DMS153 (cell line): ENCODE measurements at places on chromosomes 12 and 14.

DNA sequence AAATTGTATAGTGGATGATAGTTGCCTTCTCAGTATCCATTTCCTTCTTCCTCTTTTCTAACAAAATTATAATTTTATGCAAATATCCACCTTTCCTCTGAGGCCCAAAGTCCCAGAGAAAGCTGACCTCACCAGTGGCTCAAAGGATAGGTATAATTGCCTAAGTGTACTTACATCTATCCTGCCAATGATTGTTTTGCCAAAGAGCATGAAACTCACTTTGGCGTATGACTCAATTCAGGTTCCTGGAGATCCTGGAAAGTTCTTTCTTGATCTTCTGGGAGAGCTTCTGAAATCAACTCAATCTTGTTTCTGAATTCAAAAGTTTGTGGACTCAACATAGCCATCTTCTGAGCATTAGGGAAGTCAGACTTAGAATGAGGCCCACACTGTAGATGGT lies 10.5 kb upstream of the RBM25 start:
- DNase-seq: no peak

DNA sequence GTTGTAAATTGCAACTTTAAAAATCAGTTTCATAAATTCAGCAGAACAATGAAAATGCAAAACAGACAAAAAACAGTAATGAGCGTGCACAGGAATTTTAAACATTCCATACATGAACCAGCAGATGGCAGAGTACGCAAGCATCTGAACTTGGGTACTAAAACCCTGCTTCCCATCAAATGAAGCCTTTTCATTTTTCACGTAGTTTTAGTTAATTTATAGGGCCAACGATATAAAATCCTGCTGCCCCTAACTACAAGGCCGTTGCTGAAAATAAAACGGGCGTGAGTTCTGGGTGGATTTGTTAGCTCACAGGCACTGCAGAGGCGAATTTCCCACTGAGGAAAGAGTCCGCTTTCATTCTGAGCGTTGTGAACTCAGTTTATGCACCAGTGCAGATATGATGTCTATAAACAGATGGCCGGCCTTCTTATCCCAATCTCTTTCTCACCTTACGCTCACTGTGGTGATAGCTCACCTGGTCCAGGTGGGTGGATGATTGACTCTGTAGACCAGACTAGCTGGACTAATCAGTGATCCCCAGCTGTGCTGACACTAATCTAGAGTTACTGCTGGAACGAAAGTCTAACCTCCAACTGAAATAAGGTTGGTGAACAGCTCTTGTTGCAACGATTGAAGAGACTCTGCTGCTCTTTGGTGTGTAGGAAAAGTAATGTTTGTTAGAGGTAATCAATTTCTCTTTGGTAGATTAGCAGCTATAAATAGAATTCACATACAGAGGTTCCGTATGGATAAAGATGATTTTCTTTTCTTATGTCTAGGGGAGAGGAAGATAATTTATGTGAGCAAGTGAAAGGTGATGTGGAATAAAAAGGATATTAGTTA lies 89.2 kb downstream of the PDZRN4 start:
- DNase-seq: peak; percentile 54

DNA sequence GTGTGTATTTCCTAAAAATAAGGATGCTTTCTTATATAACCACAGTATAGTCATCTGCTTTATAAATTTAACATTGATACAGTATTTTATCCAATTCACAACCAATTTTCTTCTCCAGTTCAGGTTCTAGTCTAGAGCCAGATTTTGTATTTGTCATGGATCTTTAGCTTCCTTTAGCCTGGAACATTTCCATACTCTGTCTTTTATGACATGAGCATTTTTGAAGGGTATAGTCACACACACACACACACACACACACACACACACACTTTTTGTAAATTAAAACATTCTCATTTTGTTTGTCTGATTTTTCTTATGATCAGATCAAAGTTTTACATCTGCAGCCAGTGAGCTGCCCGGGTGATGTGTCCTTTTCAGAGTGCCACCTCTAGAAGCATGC lies 25.4 kb downstream of the CGRRF1 start:
- no peak for DNase-seq

DNA sequence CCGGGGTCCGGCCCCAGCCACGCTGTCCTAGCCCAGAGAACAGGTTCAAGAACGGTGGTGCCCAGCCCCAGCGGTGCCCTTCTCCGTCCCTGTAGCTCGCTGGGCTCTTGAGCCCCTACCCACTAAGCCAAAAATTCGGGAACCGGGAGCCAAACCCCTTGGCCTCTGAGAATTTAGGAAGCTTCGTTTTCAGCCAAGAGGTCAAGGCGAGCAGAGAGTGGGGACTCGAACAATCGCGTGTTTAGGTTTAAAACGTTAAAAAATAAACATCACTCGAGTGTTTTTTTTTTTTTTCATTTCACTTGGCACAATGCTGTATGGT lies 6.2 kb downstream of the SIX1 start:
- no peak for DNase-seq

DNA sequence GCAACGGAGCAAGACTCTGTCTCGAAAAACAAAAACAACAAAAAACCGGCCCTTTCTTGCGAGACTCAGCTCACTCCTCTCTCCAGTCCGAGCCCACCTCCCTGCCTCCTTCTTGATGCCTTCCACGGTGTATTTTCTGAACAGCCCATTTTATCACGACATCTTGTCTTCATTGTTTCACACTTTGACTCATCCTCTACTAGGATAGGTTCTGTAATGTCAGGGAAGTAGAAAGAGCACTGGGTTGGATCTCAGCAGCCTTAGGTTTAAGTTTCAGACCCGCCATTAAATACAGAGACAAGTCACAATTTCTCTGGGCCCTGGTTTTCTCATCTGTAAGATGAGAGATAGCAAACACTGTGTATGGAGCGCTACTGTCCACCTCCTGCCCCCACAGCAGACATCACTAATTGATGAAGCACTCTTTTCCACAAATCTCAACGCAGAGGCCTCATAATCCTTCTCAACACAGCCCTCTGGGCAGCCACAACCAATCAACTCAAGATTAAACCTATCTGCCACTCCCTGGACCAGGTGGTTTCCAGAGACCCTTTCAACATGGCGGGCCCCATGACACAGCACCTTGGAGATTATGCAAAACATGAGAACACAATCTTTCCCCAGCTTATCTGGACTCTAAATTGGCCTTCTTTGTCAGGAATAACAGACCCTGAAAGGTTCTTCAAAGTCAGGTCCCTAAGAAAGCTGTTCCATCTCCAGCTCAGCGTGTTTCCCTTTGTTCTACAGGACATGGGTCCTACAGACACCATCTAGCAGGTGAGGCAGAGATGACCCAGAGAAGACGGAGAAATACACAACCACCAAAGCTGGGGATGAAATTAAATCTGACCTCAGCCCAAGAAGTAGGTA lies 35.6 kb downstream of the CCDC88C start:
- DNase-seq: no peak

GRCh38 chr12:47017901-47018475 lies 61.4 kb upstream of the PCED1B start:
- no peak for DNase-seq

DNA sequence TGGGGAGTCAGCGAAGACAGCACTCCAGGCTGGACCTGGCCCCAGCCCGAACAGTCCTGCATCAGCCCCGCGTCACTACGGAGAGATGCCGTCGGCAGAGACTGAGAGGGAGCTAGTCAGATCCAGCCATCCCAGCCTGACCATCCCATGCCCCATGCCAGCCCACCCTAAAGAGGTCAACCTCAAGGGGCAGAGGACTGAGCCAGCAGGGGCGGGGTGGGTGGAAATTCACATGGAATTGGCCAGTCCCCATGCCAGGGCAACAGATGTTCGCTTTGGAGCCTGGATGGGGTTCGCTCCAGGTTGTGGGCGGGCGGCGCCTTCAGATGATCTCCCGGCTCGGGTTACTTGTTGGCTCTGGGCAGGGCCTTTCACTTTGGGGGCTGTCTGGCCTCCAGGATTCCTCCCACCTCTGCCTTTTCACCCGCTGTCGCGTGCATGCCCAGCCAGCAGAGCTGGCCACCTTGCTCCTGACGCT lies 154.3 kb downstream of the TSPAN9 start:
- DNase-seq: no peak

GRCh38 chr14:33062881-33063280 lies 124.2 kb downstream of the NPAS3 start:
- no peak for DNase-seq

GRCh38 chr12:8664228-8664913 lies 1.7 kb upstream of the MFAP5 start:
- DNase-seq: no peak

GRCh38 chr12:71552728-71553501 lies 110.7 kb downstream of the ZFC3H1 start:
- no peak for DNase-seq

DNA sequence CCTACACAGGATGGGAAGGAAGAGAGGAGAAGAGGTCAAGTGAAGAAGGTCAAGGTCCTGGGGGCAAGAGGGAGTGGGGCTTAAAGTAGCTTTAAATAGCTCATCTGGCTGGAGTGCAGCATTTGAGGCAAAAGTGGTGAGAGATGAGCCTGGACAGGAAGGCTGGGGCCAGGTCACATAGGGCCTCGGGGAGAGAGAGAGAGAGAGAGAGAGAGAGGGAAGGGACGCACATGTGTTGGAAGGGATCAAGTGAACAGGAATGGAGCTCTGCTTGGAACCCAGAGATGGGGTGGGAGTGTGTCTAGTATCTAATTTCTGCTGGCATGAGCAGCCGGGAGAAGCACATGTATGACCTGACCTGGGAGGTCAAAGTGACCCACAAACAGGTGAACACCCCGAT lies 407.5 kb downstream of the MED13L start:
- DNase-seq: no peak

DNA sequence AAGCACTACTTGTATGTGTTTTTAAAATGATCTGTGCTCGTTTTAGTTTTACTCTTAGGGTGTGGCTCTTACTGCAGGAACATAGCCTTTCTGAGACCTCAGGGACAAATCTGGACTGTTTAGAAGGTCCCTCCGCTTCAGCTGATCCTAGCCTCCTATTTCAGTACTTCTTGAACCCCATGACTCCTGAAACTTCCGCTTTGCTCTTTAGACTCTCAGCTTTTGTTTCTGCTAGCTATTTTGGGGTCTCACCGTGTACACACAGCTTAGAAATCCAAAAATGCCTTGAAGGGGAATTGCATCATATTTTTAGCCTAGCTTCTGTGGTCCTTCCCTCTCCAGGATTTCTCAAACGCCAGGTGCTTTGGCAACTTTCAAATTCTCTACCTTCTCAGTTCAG lies 8.3 kb downstream of the OR11G2 start:
- no peak for DNase-seq

- no peak for DNase-seq
Measured at GRCh38 chr14:75752086-75752485, 91.0 kb downstream of the TTLL5 start.

- no peak for DNase-seq
Measured at GRCh38 chr12:108965886-108966285, 55.0 kb downstream of the SVOP start.

- no peak for DNase-seq
Measured at GRCh38 chr14:71133296-71133695, 226.0 kb downstream of the PCNX1 start.

GRCh38 chr12:9342614-9343353 lies 134.6 kb upstream of the PZP start:
- DNase-seq: no peak

DNA sequence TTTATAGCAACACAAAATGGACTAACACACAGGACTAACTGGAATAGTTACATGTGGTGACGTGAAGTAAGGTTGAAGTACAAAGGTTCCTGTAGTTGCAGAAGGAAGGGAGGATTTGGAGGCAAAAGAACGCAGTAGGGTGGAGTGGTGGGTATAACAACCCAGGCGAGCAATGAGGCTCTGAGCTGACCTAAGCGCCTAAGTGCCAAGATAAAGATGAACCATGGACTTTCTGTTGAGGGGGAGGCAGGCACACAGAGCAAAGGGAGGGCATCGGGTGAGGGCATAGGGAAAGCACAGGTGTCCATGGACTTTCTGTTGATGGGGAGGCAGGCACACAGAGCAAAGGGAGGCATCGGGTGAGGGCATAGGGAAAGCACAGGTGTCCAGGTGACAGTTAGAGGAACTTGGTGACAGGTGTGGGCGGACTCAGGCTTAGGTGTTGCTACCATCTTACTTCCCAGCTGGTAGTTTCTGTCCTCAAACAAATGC lies 15.2 kb downstream of the SCNN1A start:
- DNase-seq: no peak

- no peak for DNase-seq
Measured at GRCh38 chr12:93376436-93377251, 1.1 kb upstream of the NUDT4 start.

DNA sequence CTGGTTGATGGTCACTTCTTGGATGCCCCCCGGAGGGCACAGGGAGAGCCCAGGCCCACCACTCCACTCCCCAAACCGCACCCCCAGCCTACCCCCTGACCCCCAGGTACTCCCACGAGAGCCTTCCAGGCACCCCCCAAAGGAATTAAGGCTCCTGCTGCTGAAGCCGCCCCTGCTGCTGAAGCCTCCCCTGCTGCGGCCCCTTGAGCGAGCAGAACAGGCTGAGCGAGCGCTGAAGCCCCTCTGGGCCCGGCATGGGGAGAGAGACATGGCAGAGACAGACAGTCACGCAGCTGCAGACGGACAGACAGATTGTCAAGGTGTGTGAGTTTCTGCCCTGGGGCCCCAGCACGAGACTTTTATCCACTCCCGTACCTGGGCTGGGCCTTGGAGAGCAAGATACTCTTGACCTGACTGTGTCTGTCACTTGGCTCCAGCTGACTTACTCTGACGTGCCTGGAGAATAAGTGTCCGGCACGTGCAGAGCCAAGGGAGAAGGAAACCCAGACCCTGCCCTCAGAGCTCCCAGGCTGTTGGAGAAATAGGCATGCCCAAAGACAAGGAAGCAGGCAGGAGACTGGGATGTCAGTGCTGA lies at the start of gene KRT78:
Gene KRT78, minus strand, starts transcription at position 334 of the 595 bp plus-strand sequence. Its CDS starts 64 bp downstream, at position 270.
- no peak for DNase-seq
